ENCODE measurements at places on chromosomes 6 and 20. TPM values are rescaled to one million over a fixed set of nuclear protein-coding genes. Genes with fewer than 3 reads are reported as not detected.

Gene PRRT1
- not detected for total RNA-seq

Gene MEP1A
- not detected for total RNA-seq

DNA sequence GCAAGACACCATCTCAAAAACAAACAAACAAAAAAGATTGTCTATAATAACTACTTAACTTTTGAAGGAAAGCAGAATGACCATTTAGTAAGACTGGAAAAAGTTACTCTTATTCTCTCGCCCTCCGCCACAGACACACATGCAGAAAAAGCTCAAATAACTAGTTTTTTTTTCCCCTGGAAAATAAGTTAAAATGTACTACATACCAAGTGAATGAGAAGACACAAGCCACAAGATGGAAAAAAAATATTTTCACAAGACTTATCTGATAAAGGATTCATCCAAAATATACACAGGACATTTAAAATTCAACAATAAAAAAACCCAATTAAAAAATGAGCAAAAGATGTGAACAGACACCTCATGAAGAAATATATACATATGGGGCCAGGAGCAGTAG is 31.9 kb downstream of the NUDT3 start:
- DNase-seq: peak; percentile 11

Gene SYCP2
- 1.7 TPM for total RNA-seq

Gene TMEM200A
- not detected for total RNA-seq

- no peak for DNase-seq
These were observed 50.2 kb downstream of the HDAC2 start for GRCh38 chr6:113920663-113921267.

DNA sequence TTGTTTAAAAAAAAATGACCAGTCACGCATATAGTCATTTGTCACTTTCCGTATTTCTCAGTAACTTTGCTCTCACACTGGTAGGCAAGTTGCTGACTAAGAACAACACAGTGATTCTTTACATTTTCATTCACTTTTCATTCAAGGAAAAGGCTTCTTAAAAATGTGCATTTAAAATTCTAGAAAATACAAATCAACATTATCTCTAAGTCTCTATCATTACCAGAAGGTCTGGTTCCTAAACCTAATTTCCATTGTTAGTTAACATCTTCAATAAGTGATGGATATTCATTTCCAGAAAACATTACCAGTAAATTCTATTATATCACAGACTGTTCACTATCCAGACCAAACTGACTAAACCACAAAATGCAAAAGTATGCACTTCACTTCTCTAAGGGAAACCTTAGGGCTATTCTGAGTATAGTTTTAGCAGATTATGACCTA is 115.3 kb downstream of the AHI1 start:
- no peak for DNase-seq

- no peak for DNase-seq
These were observed 276.3 kb downstream of the BCKDHB start for GRCh38 chr6:80382811-80383210.

GRCh38 chr6:45969026-45969425 is 46.6 kb downstream of the CLIC5 start:
- DNase-seq: no peak

DNA sequence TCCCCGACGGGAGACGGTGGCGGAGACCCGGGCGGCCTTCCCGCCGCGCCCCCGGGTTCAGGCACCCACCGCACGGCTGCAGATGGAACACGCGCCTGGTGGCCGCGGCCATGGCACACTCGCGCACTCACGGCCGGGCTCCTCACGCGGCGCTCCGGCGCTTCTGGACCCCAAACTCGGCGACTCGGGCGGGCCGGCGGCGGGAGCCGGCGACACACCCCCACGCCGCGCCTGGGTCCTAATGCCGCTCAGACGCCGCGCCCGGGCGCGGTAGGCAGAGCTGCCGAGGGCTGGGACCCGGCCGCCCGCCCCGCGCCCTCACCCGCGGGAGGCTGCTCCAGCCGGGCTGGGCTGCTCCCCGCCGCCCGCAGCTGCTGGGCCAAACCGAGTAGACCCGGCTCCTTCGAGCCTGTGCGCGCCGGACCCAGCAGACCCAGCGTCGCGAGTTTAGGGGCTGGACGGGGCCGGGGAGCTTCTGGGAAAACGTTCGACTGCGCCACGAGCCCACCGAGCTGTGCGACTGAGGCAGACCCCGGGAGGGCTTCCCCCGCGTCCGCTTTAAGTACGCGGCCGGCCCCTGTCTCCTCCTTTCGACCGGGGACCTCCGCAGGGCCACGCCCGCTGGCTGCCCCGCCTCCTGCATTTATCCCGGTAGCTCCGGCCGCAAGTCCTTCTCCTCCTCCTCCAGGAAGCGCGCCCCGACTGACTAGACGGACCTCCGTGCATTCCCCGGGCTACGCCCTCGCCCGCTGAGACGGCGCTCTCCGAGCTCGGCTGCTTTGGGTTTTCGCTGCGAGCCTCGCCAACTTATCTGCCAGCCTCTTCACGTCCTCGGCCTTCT is at the start of gene SLC4A11:
TSS of gene SLC4A11 (minus strand) at position 165 of the 841 bp plus-strand sequence. CDS start at position 112, 53 bp downstream.
- peak; percentile 73 for DNase-seq

- DNase-seq: no peak
These were observed 155.4 kb upstream of the MARCKS start for GRCh38 chr6:113701552-113702254.

- DNase-seq: no peak
These were observed 508.1 kb downstream of the KIF16B start for GRCh38 chr20:16064989-16065707.

DNA sequence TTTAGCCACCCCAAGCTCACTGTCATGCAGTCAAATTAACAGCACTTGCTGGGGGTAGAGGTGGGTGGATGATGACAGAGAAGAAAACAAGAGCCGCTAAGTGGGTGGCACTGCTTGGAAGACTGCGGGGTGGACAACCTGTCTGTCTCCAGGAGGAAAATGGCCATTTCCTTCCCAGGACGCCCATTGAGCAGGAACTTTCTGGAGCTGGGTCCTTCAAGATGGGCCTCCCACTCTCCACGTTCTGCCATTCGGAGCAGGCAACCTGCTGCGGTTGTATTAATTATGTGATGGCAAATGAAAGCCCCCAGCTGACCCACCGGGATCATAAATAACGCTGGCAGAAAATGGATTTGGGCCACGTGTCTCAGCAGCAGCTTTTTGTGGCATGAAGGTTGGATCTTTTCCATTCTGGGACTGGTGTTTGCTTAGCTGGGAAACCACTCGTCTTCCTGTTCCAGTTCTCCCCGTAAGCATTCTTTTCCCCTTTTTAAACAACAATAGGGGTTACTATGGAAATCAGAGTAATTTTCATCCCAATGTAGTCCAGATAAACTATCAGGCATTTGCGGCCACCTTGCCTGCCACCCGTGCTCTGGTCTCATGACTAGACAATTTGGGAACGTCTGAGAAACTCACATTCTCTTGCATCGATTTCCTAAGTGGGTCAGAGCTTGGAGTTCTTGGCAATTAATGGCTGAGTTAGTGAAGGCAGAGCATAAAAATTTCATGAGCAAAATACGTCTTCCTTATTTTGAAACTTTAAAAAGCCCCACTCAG is 215.5 kb downstream of the ANKRD60 start:
- DNase-seq: no peak

DNA sequence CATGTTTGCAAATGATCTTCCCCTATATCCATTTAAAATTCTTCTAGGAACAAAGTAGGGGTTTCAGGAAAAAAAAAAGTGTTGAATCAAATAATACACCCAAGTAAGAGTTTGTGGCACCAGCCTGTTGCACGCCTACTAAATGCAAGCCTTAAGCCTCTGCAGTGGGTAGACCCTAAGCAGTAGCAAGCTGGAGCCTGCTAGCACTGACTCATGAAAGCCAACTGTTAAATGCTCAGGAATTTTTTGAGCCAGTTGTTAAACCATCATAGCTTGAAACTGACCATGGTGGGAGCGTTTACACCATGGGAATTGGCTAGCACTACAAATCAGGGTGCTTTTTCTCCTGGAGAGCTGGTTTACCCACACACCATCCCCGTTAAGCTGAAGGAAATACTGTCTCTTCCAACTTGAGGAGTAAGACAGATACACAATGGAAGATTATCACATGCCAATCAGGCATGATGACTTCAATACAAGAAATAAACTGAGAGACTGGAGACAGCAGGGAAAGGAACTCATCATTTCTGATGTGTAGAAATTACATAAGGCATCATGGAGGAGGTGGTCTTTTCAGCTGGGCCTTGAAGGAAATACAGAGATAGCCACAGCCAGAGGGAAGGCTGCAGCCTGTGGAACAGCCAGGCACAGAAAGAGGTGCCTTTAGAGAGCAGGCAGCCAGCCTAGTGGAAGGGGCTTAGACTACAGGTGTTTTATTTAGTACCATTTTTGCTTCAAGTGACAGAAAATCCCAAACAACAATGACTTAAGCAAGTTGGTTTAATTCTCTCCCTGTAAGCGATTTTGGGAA is 110.8 kb downstream of the SNX5 start:
- DNase-seq: no peak

GRCh38 chr20:24615353-24615752 is 145.9 kb downstream of the SYNDIG1 start:
- DNase-seq: no peak

Gene PRPF6
- 82.7 TPM for total RNA-seq

- peak; percentile 81 for DNase-seq
These were observed 102.7 kb downstream of the SLC23A2 start for GRCh38 chr20:4898282-4899244.

DNA sequence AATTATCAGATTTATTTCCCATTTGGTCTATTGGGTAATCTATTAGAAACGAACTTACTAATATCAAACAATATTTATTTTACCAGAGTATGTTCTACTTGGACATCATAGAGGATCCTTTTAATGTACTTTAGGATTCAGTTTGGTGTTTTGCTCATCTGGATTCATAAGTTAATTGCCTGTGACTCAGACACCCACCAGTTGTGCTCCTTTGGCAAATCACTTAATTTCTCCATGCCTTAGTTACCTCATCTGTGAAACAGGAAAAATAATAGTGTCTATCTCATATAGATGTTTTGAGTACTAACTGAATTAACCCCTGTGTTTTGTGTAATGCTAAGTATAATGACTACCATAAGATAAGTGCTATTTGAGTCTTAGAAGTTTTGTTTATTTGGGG is 292.1 kb downstream of the LAMA2 start:
- peak; percentile 13 for DNase-seq

GRCh38 chr20:23514848-23515247 is 23.9 kb downstream of the CST8 start:
- no peak for DNase-seq

Gene CALHM6
- 6.0 TPM for total RNA-seq

GRCh38 chr6:131042664-131043063 is 20.4 kb downstream of the EPB41L2 start:
- DNase-seq: no peak

Gene CRYBG1
- 14.1 TPM for total RNA-seq

GRCh38 chr6:136544326-136544725 is 5.9 kb downstream of the MAP7 start:
- DNase-seq: no peak

DNA sequence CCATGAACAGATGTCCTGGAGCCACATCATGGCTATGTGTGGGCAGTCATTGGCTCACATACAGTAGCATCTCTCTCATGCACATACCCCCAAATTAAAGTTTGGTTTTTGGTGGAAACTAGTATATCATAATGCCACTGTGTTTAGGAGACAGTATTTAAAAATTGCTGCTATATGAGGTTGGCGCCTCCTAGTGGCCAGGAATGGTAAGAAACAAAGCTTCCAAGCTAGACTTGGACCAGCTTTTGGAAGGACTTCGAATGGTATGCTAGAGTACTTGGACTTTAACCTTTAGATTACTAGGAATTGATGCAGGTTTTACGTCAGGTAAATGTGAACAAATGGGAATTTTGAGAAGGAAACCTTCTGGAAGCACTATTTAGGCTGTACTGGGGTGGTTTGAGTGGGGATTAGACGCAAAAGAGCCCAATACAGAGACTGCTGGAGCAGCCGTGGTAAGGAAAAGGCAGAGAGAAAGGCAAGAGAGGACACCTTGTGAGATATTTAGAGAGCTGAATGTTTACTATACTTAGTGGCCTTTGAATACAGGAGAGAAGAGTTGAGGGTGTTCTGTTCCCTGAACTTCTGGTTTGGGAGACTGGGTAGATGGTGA is 23.8 kb downstream of the PRSS35 start:
- DNase-seq: peak; percentile 46

DNA sequence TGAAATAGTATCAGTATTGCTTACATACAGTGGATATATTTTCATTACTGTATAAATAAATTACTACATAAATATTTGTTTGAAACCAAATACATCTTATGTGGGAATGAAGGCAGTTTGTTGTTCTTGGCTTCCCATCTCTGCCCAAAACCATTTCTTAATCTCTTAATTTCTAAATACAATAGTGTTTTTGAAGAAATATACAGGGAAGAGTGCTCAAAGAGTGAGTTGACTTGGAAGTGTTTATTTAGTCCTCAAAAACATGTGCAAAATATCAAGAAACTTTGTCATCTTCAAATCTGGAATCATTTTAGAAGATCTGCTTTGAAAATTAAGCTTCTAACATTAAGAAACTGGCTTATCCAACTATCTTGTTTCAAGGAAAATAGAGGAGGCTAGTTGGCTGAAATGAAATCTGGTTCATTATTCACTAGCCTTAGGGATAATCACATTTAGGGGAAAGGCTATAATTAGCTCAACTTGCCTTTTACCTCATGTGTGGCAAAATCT is 259.8 kb upstream of the FLRT3 start:
- DNase-seq: no peak

Measured in Daoy (cell line).